ENCODE measurements at places on chromosomes 1 and 21.

GRCh38 chr1:31669786-31670592 lies 25.3 kb upstream of the PEF1 start:
- peak; percentile 82 for DNase-seq

GRCh38 chr1:9985001-9985400 lies 12.0 kb upstream of the RBP7 start:
- DNase-seq = no peak

DNA sequence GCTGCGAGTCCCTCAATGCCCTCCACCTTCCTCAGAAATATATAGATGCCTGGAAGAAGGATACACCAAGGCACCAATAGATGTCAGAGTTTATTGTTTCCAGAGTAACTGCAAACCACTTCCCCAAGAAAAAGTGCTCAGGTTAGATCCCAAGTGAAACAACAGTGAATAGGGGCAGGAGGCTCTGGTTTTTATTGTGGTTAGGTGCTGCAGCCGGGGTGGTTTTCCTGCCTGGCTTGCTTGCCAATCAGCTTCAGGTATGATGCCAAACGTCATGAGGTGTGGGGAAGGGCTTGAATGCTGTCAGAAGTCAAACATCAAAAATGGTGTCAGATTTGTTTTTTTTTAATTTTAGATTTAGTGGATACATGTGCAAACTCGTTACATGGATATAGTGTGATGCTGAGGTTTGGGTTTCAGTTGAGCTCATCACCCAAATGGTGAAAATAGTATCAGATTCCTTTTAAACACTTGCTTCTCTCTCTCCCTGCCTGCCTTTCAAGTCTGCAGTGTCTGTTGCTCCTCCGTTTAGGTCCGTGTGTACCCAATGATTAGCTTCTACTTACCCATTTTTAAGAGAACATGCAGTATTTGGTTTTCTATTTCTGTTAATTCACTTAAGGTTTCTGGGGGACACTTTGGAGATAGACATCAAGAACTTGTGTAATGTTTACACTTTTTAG lies 1317.0 kb downstream of the MRPL39 start:
- DNase-seq = no peak

DNA sequence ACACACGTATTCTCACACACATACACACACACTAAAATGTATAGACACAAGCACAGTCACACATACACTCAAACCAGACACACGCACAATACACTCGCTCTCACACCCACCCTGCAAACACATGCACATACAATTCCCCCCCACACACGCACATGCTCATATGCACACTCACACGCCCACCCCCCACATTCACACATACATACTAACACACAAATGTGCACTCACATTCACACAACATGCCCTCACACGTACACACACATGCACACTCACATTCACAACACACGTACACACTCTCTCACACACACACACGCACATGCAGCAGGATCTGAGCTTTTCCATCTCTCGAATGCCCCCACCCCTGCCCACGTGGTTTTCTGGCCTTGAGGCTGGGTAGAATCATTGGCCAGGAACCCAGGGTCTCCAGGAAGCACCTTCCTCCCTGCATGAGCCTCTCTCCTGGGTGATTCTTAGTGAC lies 589.7 kb downstream of the PTPRU start:
- DNase-seq = no peak

GRCh38 chr1:92993581-92993980 lies 32.3 kb upstream of the DIPK1A start:
- DNase-seq = no peak

- DNase-seq = no peak
Observed at GRCh38 chr1:19070197-19070651, 113.7 kb upstream of the IFFO2 start.

GRCh38 chr1:232340446-232340845 lies 289.5 kb downstream of the SIPA1L2 start:
- DNase-seq = no peak

GRCh38 chr1:63868268-63868781 lies 94.5 kb downstream of the ROR1 start:
- no peak for DNase-seq

DNA sequence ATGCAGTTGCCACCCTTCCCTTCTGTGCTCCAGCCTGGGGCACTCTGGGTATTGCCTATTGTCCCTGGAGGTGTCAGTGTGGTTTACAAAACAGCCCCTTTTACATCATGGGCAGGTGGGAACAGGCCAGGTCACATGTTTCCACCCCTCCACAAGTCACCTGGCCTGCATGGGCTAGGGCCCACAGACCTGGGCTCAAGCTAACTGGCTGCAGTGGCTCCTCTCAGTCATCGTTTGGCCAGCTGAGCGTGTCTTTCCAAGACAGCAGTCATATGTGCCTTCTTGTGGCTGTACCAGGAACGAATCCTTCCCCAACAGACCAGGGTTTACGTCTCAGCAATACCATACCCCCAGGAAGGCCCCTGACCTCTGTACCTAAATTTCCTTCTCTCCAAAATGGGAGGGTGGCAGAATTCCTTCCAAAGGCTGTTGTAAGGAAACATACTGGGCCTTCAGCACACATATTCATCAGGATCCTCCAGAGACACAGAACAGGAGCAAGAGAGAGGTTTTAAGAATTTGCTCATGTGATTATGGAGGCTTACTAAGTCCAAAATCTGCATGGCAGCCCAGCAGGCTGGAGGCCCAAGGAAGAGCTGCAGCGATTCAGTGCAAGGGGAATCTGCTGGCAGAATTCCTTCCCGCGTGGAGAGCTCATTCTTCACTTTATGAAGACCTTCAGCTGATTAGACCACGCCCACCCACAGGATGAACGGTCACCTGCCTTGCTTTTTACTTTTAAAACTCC lies 10.6 kb upstream of the TAS1R2 start:
- DNase-seq = no peak

GRCh38 chr21:33799378-33800090 lies 116.1 kb downstream of the ATP5PO start:
- DNase-seq = no peak

GRCh38 chr1:79711001-79711431 lies 704.5 kb upstream of the ADGRL4 start:
- no peak for DNase-seq

- DNase-seq = no peak
Observed at GRCh38 chr1:229155472-229155871, 115.4 kb upstream of the RAB4A start.

GRCh38 chr21:43827015-43827611 lies 37.7 kb downstream of the RRP1 start:
- no peak for DNase-seq

DNA sequence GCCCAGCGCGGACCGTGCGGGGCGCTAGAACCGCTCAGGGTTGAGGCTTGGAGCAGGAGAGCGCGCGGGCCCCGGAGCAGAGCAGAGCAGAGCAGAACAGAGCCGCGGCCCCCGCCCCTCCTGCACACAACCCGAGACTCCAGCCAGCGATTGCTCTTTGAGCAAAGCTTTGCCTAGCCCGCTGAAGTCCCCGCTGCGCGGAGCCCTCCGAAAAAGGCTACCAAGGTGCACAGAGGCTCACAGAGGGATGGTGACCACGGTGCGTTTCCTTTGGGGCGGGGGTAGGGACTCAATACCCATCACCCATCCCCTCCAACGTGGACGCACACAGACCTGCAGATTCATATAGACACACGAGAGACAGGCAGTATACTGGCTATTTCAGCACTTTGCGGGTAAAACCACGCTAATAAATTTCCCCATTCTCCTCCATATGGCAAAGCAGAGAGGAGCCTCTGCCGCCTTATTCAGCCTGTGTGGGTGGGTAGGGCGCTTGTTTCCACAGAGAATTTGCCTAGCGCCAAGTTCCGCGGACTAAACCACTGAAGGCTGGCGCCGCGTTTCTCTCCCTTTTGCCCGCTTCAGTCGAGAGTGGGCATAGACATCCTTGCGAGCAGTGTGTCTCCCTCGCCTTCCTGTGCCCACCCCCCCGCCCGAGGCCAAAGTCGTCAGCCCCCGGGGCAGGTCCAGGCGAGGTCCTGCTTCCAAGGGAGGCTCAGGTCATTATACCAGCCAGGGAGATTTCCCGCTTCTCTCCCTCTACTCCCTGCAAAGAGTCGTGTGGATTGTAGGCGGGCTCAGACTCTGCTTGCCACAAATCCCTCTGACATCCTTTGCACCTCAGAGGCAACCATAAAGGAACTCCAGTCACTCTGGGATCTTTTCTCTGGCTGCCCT lies 8.5 kb downstream of the HLX start:
- DNase-seq = no peak

GRCh38 chr1:179824265-179824664 lies 53.3 kb downstream of the TOR1AIP2 start:
- no peak for DNase-seq

Data from ovary (tissue), 10 donors.